NCI-H1105 (cell line): ENCODE measurements at places on chromosomes 2 and 18.

DNA sequence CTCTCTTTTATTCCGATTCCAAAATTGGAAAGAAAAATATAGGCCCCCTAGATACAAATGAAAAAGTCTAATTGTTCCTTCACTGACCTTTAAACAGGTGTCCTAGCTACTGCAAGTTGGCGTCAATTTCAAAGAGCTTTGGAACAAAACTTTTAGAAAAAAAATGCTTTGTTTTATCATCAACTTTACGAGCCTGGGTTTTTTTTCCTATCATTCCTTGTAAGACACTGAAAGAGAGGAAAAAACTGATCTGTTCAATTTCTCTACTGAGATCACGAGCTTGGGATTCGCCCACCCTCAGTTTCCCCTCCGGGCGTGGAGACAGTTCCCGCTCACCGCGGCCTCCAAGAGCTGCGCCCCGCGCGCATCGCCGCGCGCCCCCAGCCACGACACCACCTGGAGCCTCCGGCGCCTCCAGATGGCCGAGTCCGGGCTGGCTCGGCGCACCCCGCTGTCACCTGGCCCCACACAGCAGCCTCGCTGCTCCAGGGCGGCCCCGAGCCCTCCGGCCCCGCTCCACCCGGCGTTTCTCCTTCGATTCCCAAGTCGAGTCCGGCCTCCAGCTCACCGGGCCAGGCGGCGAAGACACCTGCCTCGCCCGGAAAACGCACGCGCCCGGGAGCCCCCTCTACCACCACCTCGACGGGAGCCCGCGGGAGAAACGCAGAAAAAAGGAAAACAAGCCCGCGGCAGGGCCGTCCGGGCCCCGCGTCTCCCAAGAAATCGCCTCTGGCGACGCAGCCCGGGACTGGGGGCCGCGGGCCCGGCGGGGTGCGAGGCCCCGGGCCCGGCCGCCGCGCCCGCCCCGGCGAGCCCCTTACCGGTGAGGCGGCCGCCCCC, 656 bp downstream of the TBC1D8 start:
- DNase-seq = peak; percentile 26

DNA sequence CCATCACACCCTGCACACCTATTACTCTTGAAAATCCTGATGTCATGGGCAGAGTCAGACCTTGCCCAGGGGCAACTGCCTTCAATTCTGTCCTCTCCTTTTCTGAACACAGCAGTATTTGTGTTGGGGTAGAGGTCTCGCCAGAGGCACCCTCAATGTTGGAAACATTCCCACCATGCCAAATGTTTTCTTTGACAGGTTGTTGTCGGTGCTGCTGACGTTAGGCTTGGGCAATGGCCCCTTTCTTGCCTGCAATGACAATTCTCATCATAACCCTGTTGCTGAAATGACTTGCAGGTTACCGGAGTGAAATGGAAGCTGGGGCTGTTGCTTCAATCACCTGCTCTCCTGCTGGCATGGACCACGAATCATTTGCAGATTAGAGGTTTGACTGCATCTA, 17.9 kb downstream of the GKN1 start:
- no peak for DNase-seq

DNA sequence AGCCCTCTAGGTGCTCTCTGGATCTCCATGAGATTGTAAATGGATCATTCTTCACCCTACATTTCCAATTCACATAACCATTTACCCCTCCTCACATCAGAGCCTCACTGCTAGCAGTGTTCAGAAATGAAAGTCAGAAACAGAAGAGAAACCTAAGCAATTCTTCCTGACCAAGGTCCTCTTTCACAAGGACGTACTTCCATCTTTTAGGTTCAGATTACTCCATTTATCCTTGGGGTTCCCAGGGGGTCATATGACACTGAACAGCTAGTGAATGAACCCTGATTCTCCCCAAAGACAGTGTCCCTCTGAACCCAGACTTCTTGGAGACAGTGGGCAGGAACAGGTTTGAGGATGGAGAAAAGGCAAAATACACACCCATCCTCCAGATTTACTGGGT, 12.9 kb upstream of the MARCO start:
- DNase-seq = no peak

DNA sequence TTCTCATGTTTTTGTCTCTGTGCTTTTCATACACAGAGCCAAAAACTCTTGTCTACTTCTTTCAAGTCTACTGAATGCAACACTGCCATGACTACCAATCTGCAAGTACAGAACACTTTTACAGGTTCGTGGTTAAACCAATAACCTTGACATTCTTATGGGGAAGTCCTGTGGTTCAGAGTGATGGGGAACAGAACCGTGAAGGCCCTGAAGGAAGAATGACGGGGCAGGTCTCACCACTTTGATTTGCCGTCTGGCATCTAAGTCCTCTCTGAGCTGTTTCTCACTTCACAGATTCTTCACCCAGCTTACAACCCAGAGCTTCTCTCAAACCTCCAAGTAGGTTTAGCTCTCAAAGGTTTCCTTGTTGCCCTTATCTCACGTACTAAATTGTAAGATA, 117.5 kb upstream of the SNTG2 start:
- no peak for DNase-seq

GRCh38 chr2:129611471-129611870, 368.0 kb upstream of the RAB6C start:
- DNase-seq = no peak

GRCh38 chr2:48232351-48232750, 297.6 kb upstream of the STON1 start:
- DNase-seq = no peak

DNA sequence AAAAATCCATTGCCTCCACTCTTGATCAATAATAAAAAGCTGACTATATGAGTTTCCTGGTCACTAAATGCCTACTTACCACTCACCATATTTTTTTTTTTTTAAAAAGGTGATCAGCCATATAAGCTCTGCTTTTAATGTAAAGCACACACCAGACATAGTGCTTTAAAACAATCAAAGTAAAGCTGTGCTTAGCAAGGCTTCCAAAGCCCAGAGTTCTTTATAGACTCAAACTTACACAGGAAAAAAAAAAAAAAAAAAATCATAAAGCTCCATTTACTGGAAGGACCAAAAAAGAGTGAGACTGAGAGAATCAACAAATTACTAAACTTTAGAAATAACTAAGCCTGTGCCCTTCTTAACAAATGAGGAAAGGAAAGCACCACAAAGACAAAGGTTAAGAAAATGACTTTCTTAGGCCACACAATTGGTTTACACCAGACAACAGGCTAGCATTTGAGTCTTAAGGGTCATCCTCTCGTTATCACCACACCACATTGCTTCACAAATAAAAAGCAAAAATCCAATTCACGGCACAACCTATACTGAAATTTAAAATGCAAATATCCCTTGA, 11.2 kb downstream of the ACVR1 start:
- DNase-seq = no peak

- DNase-seq = no peak
Measured at GRCh38 chr2:37367310-37367709, 22.9 kb downstream of the QPCT start.

DNA sequence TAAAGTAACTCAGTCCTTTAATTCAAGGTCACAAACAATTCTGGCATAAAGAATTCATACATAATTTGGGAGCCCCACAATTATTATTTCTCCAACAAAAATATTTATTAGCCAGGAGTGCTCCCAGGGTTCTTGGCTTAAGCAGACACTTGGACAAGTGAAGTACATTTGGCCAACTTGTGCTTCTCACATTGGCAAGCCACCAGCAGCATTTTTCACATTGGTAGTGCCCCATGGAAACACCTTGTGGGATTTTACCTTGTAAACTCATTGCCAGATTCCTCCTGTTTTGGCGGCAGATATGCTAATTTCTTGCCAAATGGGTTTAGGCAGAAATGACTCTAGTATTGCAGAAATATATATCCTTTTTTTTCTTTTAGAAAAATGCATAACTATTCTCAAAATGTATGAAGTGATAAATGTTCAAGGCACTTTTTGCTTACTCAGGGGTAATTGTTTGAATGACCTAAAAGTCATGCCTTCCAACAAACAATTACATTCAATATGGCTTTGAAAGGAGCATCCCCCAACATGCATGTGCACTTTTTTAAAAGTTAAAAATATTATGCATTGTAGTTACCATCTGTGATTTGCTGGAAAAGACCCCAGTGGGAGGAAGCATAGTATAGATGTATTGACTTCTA, 113.5 kb downstream of the CSRNP3 start:
- DNase-seq = no peak

DNA sequence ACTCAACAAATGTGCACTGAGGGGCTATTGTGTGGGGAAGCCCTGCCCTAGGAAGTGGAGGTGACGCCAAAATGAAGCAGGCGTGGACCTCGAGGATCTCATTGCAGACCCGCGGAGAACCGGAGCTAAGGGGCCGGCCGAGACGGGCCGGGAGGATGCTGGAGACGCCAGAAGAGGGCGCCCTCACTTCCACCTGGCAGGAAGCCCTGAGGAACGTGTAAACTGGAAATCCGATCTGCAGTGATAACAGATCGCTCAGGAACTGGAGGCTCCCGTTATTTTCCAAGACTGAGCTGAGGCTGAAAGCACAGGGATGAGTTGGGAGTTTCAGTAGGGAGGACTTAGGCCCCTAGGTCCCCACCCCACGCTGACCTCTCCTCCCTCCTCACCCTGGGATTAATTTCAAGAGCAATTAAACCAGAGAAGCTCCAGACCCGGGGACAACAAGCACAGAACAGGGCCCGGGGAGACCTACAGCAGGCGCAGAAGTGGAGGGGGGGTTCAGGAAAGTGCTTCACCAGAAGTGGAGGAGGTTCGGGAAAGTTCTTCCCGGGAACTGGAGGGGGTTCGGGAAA, 7.7 kb upstream of the COL6A3 start:
- peak; percentile 54 for DNase-seq

DNA sequence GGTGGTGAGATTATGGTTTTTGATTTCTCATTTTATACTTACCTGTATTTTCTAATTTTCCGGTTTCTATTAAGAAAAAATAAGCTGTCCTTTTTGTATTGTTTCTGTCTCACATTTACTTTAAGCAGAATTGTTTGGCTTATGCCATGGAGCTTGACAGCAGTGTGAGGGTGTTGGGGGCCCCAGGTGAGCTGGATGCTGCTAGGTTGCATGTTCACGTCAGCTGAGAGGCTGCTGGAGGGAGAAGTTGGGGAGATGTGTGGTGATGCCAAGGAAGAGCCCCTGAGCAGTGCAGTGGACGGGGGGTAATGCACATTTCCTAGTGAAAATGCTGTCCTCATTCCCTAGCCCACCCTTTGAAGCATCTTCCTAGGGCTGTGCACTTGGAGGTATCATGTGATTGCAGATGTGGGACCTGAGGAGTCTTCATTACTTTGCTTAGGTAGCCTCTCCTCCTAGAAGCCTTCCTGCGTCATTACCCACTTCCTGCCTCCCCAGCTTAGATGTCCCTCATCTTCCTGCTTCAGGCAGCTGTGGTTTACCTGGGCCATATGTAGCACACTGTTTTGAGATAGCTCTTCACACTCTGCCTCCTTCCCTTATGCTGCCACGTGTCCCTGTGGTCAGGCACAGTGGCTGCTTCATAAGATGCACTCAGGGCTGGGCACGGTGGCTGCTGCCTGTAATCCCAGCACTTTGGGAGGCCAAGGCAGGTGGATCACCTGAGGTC, 16.2 kb downstream of the ATG16L1 start:
- no peak for DNase-seq

DNA sequence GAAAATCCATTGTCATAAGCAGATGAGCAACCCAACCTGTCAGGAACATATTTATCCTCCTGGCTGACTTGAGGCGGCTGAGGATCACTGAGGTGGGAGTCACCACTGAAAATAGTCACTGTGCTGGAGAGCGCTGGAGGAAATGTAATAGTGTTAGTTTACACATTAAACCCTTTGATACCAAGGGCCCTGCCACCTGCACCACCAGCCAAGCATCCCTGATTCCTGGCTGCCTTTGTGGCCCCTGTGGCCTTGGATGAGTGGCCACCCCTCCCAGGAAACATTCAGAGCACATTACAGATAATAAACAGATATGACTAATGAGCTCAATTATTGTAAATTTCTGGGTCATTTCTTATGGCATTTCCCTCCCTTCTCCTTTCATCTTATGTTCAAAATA, 105.9 kb downstream of the LYPD1 start:
- no peak for DNase-seq

GRCh38 chr18:40371673-40372072, 1583.4 kb upstream of the PIK3C3 start:
- DNase-seq = no peak

- no peak for DNase-seq
Measured at GRCh38 chr2:191385416-191386160, 140.4 kb downstream of the MYO1B start.

GRCh38 chr18:50694147-50694546, 125.7 kb downstream of the MRO start:
- no peak for DNase-seq

DNA sequence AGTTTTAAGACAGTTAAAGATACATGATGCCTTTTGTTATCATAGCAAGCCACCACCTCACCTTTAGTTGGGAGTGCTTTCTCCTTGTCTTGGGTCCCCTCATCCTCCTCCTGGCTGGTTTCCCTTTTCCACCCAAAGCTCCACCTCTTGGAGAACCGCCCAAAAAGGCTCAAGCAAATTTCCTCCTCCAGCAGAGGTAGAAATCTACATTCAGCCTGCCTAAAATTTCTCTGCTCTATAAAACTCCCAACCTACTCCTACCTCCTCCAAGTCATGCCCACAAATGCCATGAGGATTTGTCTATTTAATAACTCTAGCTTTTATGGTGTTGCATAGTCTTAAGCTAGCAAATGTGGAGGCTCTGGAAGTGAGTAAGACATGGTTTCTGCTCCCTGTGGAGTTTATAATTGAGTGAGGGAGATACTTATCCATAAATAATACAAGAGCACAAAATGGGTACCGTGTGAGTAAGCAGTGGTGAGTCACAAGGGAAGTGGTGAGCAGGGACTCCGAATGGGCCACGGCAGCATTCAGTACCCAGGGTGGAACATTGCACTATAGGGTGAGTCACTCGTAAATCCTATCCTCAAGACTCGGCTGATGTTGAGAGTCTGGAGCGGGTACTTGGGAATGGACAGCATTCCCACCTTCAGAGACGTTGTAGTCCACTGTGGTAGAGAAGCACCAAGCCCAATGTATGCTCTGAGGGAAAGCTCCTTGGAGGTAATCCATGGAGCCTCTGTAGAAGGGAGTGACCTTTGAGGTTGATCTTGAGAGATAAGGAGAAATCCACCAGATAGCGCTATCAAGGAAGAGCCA, 146.3 kb downstream of the RTN4 start:
- no peak for DNase-seq

- DNase-seq = no peak
Measured at GRCh38 chr2:43513796-43514195, 82.0 kb downstream of the THADA start.

GRCh38 chr2:88307817-88308216, 137.7 kb downstream of the THNSL2 start:
- peak; percentile 7 for DNase-seq

- no peak for DNase-seq
Measured at GRCh38 chr2:235235977-235236767, 257.7 kb upstream of the AGAP1 start.
